Activated T-cell treated with anti-CD3 and anti-CD28 coated beads, Interleukin-2, amount 50 U/mL, for 24 hours (primary cell): ENCODE measurements at places on chromosomes 7 and 10.

DNA sequence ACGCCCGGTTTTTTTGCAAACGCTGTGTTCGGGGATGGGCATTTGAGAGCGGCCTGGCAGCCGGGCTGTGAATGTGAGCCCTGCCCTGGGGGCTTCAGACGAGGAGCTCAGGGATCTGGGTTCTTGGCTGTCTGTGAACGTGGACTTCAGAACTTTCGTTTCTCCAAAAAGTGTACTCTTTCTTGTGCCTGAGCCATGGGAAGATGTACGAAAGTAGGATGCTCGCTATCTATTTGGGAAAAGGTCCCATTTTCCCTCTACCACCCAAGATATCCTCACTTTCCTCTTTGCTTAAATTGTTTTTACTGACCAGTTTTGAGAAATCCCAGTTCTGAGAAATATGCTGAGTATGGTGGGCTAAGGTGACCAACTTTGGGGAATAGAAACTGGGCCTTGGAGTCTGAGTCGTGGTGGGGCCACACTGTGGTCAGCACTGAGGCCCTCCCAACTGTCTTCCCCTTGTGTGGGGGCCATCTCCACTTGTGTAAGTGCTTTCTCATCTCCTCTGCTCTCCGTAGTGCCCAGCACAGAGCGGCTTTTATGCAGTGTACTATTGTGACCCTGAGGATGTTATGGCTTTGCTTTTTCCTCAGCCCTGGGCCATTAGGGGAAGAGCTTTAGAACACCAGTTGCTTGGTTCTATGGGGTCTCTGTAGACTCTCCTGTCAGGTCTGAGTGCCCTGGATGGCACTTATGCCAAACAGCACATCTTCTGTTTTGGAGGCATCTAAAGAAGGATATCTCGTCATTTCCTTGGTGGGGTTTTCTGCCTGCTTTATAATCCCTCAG is 918 bp downstream of the DBNL start:
- peak; percentile 32 for DNase-seq

GRCh38 chr10:90227217-90227656 is 525.8 kb downstream of the KIF20B start:
- no peak for DNase-seq

DNA sequence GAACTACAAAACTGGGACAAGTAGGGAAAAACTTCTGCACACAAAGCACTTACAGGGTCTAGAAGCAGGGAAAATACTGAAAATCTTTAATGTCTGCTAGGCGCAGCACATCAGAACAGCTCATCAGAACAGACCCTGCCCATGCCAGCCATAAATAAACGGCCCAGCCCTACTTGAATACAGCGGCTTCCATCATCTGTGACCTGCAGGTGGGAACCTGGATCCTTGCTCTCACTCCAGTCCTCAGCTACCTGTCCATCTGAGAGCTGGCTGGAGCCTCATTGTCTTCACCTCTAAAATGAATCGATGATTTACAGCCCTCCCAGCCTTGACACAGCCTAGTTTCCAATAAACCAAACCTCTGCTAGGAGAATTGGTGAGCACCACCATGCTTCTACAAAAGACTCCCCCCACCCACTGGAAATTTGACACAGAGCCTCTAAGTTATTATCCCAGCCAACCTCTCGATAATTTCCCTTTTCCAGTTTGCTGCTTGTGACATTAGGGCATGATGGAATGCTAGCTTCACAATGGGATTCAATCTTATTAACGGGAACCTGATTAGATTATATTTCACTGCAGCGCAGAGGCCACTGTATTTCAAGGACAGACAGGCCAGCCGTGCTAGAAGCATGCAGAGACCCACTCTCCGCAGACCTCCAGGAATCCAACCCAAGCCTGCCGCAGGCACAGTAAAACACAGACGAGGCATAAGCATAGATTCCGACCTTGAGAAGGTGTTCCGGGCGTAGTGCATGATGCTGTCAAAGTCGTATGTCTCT is 61.6 kb upstream of the OPALIN start:
- no peak for DNase-seq

GRCh38 chr10:65753532-65753931 is 1172.3 kb upstream of the LRRTM3 start:
- no peak for DNase-seq

- no peak for DNase-seq
Observed at GRCh38 chr7:150396851-150397260, 17.7 kb downstream of the ZNF775 start.

DNA sequence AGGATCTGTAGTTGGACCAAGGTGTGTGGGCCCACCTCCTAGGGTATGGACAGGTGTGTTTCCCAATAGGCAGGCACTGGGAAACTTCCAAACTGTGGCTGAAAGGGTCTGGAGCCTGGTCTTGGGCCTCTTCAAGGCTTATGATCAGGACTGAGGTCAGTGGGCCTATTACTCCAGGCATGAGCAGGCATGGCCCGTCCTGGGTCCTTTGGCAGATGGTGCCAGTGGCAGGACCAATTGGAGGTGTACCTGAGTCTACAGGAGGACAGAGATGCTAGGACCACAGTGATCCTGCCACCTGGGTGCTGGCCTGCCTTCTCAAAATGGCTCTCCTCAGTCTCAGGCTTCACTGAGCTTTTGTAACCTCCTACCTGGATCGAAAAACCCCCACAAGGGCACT is 95.4 kb downstream of the RAB18 start:
- no peak for DNase-seq

DNA sequence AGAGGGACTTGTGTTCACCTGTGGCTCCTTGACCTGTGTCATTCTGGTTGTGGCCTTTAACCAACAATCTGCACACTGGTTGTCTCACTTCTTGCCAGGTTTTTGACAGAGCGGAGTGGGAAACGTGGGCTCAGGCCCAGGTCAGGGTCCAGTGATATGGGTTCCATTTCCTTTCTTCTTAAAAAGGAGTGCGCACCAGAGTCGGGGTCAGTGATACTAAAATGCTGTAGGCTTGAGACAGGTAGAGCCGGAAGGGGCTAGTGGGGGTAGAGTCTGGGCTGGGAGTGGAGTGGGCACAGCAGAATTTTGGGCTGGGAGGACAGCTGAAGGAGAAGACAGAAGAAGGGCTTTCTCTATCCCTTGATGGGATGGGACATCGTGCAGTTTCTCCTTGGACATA is 61.2 kb downstream of the SH2D4B start:
- DNase-seq = no peak

- no peak for DNase-seq
Observed at GRCh38 chr7:26696161-26696560, 168.2 kb downstream of the SKAP2 start.

- no peak for DNase-seq
Observed at GRCh38 chr7:8089036-8089780, 120.6 kb downstream of the GLCCI1 start.

- no peak for DNase-seq
Observed at GRCh38 chr7:55052741-55053427, 34.1 kb downstream of the EGFR start.

DNA sequence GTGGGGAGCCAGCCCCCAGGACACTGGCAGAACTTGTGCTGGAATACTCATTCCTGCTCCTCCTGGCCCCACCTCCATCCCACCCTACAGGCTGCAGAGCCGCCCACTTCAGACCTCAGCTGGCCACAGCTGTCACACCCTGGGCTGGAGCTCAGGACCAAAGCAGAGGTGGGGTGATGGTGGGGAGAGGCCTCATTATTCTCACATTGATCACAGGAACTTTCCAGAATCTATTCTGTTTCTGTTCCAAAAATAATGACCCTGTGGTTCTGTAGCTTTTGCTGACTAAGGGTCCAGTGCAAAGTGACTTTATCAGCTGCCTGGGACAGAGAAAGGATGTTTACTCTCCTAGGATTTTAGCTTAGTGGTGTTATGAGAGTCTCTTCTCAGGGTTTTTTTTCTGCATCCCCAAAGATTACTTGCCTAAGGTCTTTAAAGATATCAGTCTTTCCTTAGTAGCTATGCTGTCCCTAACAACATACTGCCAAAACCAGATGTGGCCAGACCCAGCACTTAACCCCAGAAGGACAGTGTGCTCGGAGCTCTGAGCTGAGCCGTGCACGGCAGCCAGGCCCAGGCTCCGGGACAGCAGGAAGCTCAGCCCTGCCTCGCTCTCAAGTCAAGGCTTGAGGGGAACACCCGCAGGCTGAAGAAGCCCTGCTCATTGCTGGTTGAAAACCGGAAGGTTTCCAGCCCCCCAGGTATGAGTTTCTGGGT is 223.3 kb downstream of the MLLT10 start:
- DNase-seq = no peak

- DNase-seq = no peak
Observed at GRCh38 chr10:106982268-106982667, 182.2 kb downstream of the SORCS1 start.

GRCh38 chr10:48656914-48657305 is 27.8 kb upstream of the WDFY4 start:
- DNase-seq = no peak

DNA sequence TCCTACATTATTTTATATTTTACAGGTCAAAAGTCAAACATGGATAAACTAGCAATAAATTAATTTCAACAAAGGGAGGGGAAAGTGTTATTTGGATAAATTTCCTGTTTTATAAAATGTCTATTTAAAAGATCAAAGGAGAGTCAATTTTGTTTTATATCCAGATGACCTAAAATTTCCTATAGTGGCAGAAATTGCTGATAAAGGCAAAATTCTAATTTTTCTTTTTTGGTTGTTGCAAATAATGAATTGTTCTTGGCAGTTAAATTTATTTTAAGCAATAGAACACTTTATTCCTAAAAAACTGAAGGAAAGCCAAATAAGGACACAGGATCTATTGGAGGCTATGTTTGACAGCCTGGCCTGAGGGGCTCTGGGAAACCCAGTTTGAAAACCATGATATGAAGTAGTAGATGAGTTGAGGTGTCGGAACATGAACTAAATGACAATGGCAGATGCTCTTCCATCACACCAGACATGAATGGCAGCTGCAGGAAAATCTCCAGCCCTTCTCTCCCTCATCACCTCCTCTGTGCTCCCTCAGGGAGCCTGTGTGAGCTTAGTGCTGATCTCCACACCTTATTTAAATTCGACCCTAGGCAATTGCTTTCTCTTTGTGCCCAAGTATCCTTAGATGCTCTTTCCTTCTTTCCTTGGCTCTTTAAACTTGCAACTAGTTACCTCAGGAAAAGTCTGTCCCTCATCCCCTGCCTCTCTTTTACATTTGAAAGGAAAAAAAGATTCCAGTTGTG is 395.0 kb downstream of the THSD7A start:
- DNase-seq = no peak

- DNase-seq = no peak
Observed at GRCh38 chr7:88229302-88229995, 9.6 kb upstream of the SRI start.

DNA sequence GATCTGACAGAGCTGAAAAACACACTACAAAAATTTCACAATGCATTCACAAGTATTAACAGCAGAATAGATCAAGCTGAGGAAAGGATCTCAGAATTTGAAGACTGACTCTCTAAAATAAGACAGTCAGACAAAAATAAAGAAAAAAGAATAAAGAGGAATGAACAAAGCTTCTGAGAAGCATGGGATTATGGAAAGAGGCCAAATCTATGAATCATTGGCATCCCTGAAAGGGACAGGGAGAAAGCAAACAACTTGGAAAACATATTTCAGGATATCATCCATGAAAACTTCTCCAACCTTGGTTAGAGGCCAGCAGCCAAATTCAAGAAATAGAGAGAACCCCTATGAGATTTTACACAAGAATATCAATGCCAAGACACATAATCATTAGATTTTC is 804.8 kb upstream of the IGFBP3 start:
- DNase-seq = no peak

GRCh38 chr10:126508535-126509040 is 120.3 kb upstream of the ADAM12 start:
- no peak for DNase-seq

- DNase-seq = no peak
Observed at GRCh38 chr10:125448596-125448995, 234.4 kb downstream of the TEX36 start.

DNA sequence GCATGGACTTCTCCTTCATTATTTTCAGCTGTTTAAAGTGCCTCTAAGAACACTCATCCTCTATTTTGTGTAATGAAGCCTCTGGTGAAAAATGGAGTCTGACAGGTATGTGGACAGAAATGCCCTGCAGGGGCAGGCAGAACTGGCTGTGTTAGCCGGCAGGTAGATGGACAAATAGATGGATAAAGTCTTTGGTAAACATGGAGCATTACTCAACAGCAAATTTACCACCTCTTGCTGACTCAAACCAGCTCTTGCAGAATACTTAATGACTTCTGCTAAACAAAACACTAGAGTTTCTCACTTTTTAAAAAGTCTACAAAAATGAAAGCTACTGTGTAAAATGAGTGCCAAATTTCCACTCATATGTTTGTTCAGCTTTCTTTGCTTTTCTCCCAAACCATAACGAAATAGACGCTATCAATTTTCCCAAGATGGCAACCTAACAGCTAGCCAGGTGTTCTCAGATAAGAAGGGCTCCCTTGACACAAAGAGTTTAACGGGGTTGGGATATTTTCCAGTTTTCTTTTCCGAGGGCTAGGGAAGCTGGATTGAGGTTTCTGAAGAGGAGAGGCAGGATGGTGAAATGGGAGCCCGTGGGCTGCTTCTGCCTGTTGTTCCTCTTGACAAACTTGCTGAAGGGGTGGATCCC is 71.9 kb upstream of the HABP2 start:
- DNase-seq = no peak

DNA sequence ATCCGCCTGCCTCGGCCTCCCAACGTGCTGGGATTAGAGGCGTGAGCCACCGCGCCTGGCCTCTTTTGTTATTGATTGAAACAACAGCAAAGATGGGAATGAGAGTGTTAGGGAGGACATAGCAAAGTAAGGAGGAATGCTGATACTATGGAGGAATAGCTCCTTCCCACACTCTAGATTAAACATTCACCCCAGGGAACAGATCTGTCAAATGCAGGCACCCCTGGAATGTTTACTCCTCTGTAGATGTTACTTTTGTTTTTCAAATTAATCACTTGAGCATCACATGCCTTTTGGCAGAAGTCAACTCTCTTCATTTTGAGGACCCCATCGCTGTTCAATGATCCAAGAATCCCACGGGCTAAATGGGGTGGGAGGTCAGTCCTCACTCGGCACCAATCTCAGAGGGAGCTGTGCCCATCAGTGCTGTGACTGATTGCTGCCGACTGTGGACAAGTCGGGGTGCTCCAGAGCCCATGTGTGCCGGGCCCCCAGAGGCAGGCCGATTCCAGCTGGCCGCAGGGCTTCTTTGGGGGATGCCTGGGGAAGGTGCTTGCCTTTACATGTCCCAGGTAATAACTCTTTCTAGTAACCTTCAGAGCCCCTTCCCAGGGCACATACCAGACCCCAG is 10.2 kb upstream of the COBL start:
- no peak for DNase-seq

GRCh38 chr7:70210200-70210935 is 612.1 kb downstream of the AUTS2 start:
- no peak for DNase-seq

- no peak for DNase-seq
Observed at GRCh38 chr7:111763221-111763801, 201.0 kb upstream of the IMMP2L start.

GRCh38 chr7:149626972-149627371 is 129.4 kb upstream of the ZNF746 start:
- no peak for DNase-seq

DNA sequence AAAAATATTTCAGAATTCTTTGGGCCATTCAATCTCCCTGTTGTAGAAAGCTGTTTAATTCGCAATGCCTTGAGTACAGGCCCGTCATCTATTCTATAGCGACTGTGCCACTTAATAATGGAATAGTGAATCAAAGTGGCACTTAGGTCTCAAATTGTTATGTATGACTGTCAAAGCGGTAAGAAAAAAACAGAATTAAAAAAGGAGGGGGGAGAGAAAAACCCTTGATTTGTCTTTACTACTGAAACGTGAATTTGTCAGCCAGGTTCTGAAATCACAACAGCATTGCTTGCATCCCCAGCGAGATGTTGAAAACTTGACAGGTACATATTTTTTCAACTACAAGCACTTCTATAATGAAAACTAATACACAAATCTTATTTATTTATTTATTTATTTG is 320.9 kb downstream of the TFEC start:
- DNase-seq = no peak
